ENCODE measurements at places on chromosomes 7 and 10. TPM values are rescaled to one million over a fixed set of nuclear protein-coding genes. Genes with fewer than 3 reads are reported as not detected.

TMEM176A gene
- total RNA-seq, result 130 TPM

- DNase-seq, result no peak
Observed at GRCh38 chr7:27920281-27920946, 180.5 kb downstream of the TAX1BP1 start.

SPDYE2B gene
- not detected for total RNA-seq

GRCh38 chr10:56585447-56586171, 224.6 kb upstream of the ZWINT start:
- DNase-seq, result no peak

DNA sequence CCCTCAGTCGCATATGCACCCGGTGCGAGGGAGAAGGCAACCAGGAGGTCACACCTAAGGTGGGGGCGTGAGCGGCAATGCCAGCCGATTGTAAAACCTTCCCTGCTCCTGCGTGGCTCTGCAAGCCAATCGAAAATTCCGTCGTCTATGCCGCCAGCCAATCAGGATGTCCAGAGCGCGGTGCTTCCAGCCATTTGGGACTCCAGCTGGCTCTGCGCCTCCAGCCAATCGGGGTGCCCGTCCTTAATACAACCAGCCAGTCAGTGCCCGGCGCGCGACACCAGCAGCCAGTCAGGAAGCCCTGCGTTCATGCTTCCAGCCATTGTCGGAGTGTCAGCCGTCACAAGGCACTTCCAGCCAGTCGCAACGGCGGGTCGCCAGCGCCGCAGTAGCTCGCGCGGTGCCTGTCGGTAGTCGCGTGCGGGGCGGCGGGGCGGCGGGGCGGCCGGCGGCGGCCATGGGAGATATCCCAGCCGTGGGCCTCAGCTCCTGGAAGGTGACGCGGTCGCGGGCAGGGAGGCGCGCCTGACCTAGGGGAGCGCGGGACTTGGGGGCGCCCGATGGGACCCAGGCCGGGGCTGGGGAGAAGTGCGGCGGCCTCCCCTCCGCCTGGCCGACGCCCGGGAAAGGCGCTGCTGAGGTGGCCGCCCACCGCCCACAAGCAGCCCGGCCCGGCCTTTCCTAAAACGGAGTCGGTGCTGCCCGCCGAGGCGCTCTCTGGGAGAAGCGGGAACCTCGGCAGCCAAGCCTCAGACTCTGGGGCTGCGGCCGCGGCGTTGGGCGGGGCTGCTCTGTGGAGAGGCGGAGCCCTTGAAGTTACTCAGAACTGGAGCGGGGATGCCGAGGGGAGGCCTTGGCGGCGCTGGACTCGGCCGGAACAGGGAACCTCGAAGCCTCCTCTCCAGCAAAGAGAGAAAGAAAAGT, at the start of gene AKR1E2:
AKR1E2 (plus strand) TSS at position 340 of the 924 bp plus-strand sequence; CDS start at position 458, 118 bp downstream.
- peak; percentile 84 for DNase-seq

DKK1 gene
- not detected for total RNA-seq

DNA sequence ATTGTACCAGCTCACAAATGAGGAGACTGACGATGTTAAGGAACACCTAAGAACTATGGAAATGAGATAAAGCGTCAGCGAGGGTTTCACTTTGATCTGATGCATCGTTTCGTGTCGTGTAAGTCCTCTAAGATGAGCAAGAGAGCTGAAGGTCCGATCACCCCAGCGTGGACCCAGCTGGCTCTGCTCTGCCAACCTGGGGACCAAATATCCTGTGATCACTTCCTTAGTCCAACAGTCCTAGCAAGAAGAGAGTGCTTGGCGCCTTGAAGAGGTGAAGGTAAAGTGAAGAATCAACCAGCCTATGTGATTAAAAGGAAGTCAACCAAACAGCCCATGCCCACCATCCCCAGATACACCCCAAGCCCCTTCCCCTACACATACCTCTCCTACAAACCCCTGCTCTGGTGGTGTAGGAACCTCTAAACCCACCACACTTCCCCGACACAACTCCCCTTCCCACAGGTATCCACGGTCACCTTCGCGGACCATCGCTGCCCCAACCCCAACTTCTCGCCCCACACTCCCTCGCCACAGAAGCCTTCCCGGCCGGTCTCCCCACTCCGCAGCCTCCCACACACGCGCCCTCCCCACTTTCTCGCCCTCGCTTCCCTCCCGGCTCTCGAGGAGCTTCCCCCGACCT, 722 bp downstream of the UPF2 start:
- peak; percentile 51 for DNase-seq

IL15RA gene
- 16.0 TPM for total RNA-seq

DYDC2 gene
- 1.5 TPM for total RNA-seq

- no peak for DNase-seq
Observed at GRCh38 chr7:27260211-27260610, 17.6 kb downstream of the EVX1 start.

PRSS37 gene
- not detected for total RNA-seq

DNA sequence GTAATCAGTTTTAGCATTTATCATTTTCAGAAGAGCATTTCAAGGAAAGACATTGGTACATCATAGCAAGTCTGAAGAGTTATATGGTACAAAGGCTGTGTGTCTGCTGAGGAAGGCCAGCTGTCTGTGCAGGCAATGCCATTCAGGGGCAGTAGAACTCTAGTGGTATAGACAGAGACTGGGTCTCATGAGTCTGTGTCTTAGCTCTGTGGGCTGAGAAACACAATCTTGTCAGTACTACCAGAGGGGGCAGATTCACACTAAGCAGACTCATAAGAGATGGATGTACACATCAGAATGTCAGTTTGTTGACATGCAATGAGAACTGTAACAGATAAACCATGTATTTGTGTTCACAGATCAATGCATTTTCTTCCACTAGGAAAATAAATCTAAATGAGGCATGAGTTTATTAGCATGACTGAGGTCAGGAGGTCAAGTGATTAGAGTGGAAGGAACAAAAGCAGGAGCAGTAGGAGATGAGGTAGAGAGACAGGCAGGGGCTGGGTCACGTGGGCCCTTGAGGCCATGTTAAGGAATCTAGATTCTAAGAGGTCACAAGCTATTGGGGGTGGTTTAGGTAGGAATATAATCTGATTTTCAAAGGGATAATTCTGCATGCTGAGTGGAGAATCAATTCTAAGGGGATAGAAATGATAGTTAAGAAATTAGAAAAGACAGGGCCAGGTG, 7.5 kb upstream of the GGCT start:
- DNase-seq, result no peak

GPR37 gene
- total RNA-seq, result 1.5 TPM

DNA sequence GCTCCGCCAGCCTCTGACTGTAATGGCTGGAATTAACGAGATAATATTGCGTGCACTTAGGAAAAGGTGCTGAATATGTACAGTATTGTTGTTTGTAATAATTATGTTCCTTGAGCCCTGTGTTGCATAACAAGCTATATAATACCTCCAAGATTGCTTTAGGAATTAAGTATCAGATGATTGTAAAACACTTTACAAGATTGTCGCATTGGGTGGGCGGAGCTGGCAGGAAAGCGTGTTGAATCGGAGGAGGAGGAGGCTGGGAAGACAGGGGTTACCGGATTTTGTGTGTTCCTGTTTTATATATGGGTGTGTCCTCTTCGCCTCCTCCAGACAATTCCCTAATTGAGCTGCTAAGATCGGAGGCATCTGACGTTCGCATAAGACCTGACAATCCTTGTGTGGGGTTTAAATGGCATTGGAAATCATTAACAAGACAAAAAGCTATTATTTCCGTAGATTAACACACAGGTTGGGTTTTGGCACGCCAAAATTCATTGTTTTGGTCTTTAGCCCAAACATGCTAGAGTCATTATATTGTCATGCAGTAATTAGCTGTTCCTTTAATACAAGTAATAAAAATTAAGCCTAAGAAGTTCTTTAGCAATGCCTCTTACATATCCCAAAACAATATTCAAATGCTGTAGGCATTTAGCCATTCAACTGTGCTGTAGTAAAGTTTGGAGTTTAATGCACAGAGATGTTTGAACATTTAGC, 192.9 kb upstream of the SH2B2 start:
- DNase-seq, result peak; percentile 73

GRCh38 chr7:97020996-97021746, 3.5 kb downstream of the DLX5 start:
- DNase-seq, result no peak

DNA sequence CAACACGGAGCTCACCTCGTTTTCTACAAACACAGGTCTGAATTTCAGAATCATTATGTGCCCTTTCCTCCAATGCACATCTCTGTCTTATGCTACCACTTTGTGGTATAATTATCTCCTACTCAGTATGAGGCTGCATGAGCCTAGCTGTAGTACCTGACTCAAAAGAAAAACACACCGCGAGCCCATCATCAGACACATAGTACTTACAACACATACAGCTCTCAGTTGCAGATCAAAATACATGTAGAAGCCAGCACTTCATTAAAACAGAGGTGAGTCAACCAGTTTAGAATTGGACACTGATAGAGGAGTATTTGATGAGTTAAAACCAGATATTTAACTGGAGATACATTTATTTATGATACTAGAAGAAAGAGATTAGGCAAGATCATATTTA, 1.4 kb upstream of the RTKN2 start:
- no peak for DNase-seq

GRCh38 chr7:154578336-154578735, 424.6 kb downstream of the PAXIP1 start:
- DNase-seq, result no peak

GRCh38 chr10:30857803-30858202, 173.9 kb downstream of the ZNF438 start:
- peak; percentile 40 for DNase-seq

GRCh38 chr7:149529136-149529718, 31.6 kb upstream of the ZNF746 start:
- DNase-seq, result no peak

DNA sequence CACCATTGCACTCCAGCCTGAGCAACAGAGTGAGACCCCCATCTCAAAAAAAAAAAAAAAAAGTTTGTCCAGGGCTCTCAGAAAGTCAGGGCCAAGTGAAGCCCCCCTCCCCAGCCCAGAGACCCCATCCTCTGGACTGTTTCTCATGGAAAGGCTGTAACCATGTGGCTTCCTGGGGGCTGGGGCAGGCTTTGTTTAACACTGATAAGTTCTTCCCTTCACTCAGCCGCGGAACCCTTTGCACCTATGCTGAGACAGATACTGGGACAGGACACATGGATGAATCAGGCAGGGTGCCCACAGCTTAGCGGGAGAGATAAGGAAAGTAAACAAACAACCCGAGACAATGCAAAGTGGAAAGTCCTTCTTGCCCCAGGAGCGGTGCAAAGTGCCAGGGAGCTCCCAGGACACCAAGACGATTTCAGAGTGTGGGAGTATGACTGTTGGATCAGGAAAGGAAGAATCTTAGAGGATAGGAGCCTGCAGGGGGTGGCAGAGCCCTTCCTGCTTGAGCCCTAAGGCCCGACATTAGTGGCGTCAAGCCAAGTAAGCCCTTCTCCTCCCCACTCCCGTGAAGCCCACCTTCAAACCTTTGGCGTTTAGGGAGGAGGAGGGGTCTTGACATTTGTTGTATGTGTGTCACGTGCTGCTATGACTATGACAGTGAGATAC, 11.6 kb downstream of the MLXIPL start:
- DNase-seq, result peak; percentile 85

DNA sequence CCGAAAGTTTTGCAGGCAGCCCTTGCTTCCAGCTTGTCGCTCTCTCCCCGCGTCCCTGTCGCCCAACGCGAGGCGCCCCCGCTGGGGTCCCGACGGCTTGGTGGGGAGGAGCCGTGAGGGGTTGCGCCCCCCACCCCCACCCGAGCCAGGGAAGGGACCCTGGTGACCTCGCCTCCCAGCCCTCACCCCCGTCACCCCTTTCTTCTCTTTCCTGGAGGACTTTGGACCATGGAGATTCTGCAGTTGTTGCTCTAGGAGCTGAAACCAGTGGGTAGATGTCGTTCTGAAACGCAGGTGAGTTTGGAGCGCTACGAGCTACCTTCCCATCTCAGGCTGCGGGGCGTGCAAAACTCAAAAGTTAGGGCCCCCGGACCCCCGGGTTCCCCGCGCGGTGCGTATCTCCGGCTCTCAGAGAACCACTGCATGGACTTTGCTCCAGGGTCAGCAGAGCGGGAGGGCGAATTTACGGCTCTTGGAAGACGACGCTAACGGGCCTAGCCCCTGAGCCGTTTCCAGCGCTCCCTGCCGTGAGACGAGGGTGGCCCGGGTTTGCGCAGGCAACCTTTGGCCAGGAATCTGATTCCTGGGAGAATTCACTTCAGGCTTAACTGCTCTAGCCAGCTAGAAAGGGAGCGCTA, 684 bp upstream of the ATXN7L1 start:
- peak; percentile 80 for DNase-seq

NUTM2A gene
- 0.62 TPM for total RNA-seq

MMD2 gene
- total RNA-seq, result not detected

DNA sequence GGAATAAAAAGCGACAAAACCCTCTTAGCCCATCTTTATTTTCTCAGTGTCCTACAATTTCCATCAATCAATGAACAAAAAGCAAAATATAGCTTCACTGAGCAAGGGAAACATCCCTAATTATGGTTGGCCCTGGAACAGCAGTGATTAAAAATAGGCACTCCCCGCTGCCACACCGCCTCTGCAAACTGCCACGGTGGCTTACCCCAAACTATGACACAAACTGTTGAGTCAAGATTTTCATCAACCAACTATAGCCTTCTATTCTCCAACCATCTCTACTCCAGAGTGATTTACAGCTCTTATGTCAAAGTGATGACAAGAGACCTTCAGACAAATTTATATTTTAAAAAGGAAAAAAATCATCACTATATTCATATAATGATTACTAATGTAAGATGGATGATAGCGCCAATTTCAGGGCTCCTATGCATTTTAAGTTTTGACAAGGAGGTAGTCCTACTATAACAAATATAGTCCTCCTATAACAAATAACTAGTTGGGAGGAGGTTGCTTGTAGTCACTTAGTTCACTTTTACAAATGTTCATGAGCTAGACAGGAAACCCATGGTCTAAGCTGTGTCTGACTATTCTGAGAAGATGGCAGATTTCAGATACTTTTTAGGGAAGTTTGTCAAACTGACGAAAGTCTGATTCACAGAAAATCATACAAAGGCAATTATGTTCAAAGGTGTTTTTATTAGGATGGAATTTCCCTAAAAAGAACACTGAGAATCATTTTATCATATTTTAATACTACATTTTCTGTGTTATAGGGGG, 26.3 kb downstream of the DENND11 start:
- no peak for DNase-seq

AGR3 gene
- total RNA-seq, result 144 TPM

GRCh38 chr7:12028508-12028907, 182.6 kb upstream of the TMEM106B start:
- no peak for DNase-seq

DNA sequence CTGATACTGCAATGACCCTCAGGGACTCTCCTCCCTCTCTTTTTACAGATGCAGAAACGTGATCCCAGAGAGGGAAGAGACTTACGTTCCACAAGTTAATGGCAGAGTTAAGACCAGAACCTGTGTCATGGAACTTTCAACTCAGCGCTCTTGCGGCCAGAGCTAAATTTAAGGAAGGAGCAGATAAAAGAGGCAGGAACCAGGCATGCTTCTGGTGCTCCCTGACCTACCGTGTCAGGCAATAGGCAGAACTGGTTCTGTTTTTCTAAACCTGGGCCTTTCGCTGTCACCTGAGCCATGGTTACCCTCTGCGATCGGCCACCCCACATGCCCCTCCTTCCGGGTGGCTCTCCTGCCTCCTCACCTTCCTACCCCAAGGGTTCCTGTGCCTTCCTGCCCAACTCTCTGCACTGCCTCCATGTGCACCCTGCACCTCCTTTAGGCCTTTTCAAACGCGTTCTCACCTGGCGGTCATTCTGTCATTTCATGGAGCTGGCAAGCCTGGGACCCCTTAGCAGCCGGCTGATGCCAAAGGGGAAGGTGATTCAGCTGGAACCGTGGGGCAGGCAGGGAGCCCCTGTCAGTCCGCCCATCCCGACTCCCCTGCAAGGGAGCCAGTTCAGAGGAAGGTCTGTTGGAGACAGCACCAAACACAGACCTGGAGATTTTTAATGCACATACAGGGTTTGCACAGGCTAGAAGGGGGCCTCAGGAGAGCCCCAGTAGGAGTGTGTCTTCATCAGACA, 7.7 kb upstream of the GBX1 start:
- DNase-seq, result no peak

ELN gene
- 6.9 TPM for total RNA-seq

EPO gene
- total RNA-seq, result not detected

All from colonic mucosa (tissue), 4 donors.